Hypothalamus (tissue), 51 donors: ENCODE measurements at places on chromosomes 5 and 9.

- DNase-seq = no peak
Measured at GRCh38 chr9:2494562-2494961, 127.0 kb upstream of the VLDLR start.

DNA sequence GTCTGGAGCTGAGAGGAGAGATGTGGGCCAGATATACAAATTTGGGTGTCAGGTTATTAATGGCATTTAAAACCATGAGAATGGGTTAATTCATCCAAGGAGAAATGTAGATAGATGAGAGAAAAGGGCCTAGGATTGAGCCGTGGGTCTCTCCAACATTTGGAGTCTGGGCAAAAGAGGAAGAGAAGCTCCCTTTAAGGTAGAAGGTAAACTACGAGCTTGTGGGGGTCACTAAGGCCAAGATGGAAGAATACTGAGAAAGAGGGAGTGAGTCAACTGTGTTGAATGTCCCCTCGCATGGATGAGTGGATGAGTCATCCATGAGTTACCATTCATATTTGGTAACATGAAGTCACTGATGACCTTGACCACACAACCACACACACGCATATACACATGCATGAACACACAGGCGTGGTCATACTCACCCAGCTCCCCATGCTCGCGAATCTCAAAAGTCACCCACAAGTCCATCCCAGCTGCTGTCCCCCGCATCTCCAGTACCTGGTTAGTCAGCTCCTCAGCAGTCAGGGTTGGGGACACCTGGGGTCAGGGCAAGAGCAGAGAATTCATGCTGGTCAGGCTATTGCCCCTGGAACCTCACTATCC, 6.8 kb upstream of the FCHSD1 start:
- DNase-seq = no peak

DNA sequence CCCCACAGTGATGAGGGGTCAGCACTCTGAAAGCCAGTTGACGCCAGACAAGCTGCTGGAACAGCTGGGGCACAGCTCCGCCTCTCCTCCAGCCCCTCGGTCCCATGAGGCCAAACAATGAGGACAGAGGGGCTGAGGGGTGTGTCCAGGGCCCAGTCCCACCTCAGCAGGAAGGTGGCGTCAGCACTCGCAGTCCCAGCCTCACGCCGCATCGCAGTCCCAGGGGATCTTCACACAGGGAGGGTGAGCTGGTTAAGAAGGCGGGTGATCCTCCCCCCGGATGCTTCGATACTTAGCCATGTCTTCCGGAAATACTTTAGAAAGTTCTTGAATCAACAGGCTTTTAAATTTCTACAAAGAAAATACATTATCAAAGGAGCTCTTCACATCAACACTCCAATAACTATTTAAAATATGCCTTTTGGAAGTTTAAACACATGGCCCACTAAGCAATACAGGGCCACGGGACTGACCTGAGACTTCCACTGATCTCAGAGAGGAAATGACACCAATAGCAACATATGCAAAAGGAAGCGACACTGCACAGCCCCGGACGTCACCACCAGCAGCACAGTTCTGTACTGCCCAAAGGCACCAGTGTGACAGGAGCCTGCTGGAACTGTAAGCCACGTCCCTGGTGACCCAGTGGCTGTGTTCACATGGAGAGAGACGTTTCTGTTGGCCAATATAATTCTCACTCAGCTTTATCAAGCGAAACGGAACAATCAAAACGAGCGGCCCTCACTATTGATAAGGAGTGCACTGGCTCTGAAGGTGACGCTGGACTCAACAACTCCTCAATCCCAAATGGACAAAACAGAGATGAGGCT, 5.9 kb downstream of the MED10 start:
- DNase-seq = no peak

DNA sequence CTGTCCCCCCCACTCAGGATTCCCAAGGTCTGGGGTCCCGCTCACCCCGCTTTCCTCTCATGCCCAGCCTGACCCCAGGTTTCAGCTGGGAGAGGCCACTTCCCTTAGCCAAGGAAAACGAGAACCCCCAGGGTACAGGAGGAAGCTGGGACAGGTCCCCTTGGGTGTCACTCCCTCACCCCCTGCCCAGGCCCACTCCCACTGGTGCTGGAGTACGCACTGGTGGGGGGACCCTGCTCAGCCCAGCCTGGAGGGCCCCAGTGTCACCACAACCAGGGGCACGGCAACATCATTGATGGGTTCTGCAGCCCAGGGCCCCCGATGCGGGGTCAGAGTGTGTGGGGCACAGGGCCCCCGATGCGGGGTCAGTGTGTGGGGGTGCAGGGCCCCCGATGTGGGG, 145.0 kb upstream of the CDKN2B start:
- DNase-seq = no peak

GRCh38 chr9:16369427-16369826, 501.0 kb downstream of the BNC2 start:
- no peak for DNase-seq

DNA sequence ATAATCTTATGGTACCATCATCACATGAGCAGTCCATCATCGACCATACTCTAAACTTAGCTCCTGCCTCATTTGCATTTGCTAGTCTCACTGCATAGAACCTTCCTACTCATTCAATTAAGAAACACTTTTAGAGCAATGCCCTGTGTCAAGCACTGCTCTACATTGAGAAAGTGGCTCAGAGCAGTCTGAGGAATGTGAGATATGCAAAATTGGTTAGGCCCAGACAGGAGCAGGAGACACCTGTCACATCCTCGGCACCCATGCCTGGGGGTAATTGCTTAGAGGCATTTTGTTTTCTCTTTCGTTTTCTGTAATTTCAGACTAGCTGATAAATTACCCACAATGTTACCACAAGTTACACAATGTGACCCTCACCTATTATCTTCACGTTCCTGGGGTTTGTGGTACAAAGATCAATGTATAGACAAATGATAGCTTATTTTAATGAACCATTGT, 4.9 kb upstream of the RARS1 start:
- no peak for DNase-seq

DNA sequence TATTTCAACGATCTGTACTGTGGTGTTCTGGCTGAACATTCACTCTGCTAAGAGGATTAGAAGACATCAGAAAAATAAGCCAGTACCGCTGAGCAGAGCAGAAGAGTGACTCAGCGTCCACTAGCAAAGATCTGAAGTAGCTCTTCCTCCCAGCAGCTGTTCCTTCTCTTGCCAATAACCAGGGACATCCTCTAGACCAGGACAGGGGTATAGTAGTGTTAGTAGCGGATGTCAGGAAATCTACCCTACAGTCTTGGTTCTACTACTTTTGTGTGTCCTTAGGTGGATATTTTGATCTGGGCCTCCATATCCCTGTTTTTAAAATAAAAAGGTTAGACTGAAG, 103.6 kb downstream of the TSSK1B start:
- no peak for DNase-seq

- no peak for DNase-seq
Measured at GRCh38 chr5:155711882-155712281, 615.1 kb upstream of the SGCD start.

DNA sequence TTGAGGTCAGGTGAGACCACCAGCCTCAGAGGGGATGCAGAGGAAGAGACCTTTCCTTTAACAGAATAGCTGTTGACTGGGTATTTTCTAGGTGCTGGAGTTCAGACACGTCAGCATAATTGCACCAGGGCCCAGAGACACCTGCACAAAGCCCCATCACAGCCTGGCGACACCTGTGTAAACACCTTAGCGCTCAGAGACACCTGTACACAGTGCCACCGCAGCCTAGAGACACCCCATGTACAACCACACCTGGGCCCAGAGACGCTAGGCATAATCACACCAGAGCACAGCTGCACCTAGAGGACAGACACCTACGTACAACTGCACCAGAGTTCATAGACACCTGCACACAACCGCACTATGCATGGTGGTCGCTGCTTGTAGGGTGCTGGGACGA, 1.0 kb downstream of the TRIP13 start:
- DNase-seq = no peak

GRCh38 chr9:38012767-38013450, 56.1 kb downstream of the SHB start:
- no peak for DNase-seq

- no peak for DNase-seq
Measured at GRCh38 chr5:12704955-12705354, 800.7 kb upstream of the CTNND2 start.

DNA sequence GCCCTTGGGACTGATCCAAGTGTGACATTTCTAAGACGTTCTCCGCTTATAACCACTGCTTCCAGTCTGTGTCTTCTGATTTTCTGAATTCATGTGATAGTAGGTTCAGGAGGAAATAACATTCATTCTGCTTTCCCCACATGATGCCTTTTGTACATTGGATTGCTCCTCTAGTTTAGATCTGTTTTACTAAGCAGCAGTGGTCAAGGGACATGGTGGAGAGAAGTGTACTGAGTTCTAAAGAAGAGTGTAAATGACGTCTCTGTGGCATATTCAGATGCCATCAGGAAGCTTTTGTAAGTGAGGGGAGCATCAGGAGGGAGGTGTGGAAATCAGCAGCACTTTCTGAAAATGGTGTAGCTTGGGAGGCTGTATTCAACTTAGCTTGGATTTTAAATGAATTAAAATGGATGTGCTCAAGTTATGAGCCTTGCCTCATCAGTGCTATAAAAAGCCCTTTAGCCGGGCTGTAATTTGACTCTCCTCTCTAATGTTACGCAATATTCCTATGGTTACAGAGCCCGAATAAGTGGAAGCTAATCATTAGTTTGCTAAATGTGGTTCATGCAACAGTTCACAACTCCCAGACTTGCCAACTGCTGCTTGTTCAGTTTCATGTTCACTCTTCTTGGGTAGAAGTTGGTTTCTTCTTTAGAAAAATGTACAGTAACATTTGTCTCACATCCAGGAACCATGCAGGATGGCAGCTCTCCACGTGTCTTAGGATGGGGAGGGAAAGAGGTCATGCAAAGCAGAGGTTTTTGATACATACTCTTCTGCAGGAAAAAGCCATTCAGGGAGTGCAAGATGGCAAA, 281.3 kb downstream of the ARHGAP26 start:
- no peak for DNase-seq

DNA sequence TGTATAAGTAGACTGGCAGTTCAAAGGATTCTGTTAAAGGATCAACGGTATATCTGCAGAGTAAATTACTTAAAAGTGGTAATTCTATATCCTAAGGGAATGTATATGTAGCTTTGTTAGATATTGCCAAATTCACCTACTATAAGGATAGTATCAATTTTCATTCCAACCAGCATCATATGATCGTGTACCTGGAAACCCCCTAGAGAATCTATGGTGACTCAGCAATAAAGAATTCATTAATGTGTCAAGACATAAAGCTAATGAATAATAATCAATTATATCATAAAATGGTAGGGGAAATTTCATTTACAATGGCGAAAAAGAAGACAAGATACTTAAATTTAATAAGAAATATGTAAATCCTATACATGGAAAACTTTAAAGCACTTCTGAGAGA, 234.1 kb upstream of the ACTBL2 start:
- DNase-seq = no peak

DNA sequence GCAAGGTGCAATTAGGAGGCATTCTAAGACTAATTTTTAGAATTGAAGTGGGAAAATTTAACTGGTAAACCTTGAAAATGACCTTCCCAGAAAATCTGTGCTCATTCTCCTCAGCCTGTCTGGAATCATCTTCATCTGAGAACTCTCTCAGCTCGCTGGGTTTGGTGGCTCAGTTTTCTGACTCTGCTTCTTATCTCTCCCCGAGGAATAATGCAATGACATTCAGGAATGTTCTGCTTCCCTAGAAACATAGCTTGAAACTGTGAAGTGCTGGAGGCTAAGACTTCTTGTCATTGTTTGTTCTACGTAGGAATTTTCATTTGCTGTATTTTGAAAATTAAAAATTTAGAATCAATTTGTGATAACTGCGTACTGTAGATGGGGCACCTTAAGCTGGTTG, 86.6 kb downstream of the KCNN2 start:
- no peak for DNase-seq

GRCh38 chr5:115472271-115473025, 72.1 kb downstream of the FEM1C start:
- no peak for DNase-seq

DNA sequence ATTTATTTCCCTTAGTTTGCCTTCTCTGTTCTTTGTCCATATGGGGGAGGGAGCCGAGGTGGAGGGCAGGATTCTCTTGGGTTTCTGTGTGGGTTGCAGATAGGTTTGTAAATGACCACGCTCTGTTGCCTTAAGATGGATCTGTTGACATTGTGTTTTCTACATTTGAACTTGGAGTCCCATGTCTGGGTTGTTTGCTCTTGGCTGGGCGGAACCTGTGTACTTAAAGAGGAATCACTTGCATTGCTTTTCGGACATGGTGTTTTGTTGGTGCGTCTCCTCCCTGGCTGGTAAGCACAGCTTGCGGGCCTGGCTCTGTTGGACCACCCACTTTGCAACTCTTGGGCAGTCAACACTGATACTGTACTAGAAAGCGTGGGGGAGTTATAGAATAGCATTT, 45.9 kb downstream of the EHMT1 start:
- no peak for DNase-seq

GRCh38 chr5:110638970-110639902, 87.2 kb downstream of the TMEM232 start:
- no peak for DNase-seq

DNA sequence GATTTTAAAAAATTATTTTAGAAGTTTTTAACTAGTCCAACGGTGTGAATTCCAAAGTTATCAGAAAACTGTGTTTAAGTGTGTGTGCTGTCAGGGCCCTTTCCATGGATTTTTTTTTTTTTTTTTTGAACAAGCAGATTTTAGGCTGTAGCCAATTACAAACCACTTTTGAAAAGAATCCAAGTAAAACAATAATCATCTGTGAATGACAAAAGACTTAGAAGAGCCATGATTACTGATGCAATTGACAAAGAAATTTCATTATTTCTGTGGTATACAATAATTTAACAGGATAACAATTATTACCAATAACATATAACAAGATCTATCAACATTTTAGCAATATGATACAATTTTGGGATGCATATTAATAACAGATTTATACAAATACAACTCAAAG, 16.2 kb upstream of the PAIP1 start:
- DNase-seq = no peak

GRCh38 chr5:103218164-103218563, 40.4 kb upstream of the MACIR start:
- no peak for DNase-seq

- no peak for DNase-seq
Measured at GRCh38 chr5:150675069-150675468, 14.0 kb downstream of the MYOZ3 start.

GRCh38 chr9:114096866-114097612, 2.1 kb downstream of the KIF12 start:
- DNase-seq = no peak

- DNase-seq = no peak
Measured at GRCh38 chr9:112174965-112175795, at the start of gene SUSD1. SUSD1 (minus strand) TSS chr9:112175297; CDS start chr9:112175235, 62 bp downstream.

DNA sequence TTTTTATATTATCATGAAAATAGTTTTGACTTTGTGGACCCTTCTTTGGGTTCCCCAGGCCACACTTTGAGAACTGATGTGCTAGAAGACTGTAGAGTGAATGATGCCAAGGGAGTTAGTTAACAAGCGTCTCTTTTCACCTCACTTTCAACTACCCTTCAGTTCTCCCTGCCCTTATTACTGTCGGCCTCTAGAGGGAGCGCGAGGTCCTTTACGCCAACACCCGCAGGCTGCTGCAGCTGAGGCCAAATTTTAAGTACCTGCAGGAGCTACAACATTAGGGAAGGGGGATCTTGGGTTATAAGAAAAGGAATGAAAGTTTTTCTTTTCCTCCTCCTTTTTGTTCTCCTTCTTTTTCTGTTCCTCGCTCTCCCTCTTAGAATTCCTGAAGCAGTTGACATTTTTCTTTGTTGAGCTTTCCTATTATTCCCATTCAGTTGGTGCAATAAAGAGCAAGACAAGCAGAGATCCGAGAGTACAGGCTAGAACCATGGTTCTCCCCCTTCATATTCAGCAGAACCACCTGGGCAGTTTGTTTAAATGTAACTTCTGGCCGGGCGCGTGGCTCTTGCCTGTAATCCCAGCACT, 84.0 kb downstream of the ZFAND5 start:
- DNase-seq = no peak
